Thoracic aorta (tissue), 2 donors: ENCODE measurements at places on chromosomes 3 and 15. TPM values are rescaled to one million over a fixed set of nuclear protein-coding genes. Genes with fewer than 3 reads are reported as not detected.

DNA sequence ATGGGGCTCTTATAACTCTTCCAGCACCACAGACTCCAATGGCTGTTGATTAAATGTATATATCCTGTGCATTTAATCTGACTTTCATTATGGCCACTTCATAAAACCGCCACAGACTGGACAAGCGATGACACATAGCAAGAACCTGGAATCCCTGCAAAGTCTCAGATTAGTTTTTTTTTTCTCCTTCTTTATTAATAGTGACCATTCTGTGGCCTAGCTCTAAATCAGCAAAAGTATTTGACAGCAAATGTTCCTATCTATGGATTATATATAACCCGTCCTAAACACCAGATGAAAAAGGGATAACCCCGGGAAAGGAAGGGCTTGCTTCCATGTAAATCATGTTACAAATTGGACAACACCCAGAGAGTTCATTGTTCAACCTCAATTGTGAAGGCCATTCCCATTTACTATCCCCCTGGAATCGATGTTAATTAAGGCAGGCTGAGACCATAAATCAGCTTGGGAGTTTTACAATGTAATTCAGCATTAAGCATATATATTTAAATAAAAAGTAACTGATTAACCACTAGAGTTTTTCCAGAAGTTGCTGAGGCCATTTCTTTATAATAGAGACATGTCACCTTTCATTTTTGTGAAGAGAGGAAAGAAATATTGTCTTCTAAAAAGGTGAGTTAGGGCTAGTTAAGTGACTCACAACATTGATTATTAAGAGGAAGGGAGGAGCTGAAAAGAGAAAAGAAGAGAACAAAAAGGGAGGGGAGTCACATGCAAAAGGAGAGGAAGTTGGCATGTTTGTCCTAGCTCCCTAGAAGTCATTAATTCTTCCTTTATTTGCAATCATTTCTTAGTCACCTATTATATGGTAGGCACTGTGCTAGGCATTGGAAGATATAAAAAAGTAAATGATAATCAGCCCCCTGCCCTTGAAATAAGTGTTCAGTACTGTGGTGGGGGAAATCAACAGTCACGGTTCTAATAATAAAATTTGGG is 26.2 kb downstream of the ALDH1A2 start:
- no peak overlapping the region for H3K4me3 ChIP-seq
- no peaks in the 10 kb centered on the region for H3K4me1 ChIP-seq
- no peaks in the 10 kb centered on the region for H3K36me3 ChIP-seq
- no peaks in the 10 kb centered on the region for H3K27me3 ChIP-seq
- no peak for DNase-seq
- H3K27ac ChIP-seq, result no peak overlapping the region

DNA sequence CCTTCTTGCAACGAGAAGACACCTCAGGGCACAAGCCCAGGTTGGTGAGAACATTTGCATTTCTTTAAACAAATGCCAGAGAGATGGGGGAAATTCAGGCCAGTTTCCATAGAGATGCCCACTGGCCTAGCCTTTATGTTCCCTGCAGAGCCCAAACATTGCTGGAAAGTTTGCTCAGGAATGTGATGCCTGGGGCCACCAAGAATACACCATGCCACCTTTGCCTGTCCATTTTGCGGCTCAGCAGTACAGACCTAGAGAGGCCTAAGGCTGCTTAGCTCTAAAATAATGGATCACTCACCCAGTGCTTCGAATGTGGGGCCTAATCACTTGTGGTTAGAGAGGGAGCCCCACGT is 210.0 kb downstream of the RPLP1 start:
- no peak for DNase-seq
- H3K27ac ChIP-seq, result no peak overlapping the region
- no peaks in the 10 kb centered on the region for H3K27me3 ChIP-seq
- H3K36me3 ChIP-seq, result no peaks in the 10 kb centered on the region
- H3K4me3 ChIP-seq, result no peak overlapping the region

GRCh38 chr3:140276703-140277102 is 341.7 kb downstream of the CLSTN2 start:
- no peak for DNase-seq

DNA sequence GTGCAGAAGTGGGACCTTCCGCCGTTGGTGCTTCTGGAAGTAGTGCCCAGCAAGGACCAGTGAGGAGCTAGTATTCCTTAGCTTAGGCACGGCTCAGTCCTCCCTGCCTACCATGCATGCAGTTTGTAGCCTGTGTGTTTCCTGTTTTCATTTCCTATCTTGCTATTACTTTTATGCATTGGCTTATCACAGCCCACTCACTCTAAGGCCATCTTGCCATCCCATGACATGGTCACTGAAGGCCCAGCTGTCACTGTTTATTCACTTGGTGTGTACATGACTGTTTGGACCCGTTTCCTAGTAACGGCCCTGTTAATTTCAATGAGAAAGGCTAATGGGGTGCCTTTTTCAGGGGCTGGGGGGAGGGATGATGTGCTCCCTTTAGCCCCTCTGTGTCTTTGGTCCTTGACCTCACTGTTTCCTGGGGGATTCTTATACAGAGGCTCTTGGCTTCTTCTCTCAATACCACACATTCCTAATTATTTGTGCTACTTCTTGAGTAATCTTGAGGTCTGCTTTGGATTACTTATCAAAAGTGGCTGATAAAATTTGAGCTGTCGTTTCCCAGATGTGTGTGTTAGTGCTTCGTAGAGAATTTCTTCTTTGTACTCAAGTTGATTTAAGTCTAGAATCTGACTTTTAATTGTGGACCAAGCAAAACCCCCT is 24.5 kb upstream of the TRAK1 start:
- peaks cover 43% of the 10 kb centered on the region for H3K4me1 ChIP-seq
- peak overlapping the region; percentile 28 for H3K4me3 ChIP-seq
- no peak for DNase-seq
- H3K36me3 ChIP-seq, result no peaks in the 10 kb centered on the region

DNA sequence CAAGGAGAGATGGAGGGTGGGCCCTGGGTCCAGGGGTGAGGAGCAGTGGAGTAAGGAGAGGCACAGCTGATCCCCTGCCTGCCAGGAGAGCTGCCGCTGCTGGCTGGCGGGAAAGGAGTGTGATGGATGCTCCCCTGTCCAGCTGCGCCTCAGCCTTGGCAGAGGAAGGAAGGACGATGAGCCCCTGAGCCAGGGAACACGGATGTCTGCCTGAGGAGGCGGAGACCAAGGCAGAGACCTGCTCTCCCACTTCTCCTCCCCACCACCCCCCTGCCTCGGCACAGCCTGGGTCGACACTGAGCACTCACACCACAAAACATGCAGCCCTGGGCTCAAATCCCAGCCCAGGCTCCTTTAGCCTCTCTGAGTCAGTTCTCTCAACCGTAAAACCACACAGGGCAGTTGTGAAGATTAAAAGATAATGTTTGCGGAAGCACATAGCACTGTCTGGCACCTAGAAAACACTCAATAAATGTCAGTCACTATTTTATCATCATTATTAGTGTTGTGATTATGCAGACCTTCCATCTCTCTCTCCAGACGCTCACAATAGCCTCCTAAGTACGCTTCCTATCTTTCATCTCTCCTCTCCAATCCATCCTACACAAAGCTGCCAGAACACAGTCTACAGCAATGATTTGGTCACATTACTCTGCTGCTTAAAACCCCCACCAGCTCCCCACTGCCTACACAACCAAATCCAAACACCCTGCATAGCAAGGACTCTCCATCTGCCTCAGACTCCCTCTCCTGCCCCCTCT is 52.2 kb downstream of the SEMA5B start:
- H3K27ac ChIP-seq, result peak overlapping the region; percentile 75
- H3K4me3 ChIP-seq, result no peak overlapping the region
- DNase-seq, result no peak
- H3K27me3 ChIP-seq, result no peaks in the 10 kb centered on the region
- H3K36me3 ChIP-seq, result no peaks in the 10 kb centered on the region

DNA sequence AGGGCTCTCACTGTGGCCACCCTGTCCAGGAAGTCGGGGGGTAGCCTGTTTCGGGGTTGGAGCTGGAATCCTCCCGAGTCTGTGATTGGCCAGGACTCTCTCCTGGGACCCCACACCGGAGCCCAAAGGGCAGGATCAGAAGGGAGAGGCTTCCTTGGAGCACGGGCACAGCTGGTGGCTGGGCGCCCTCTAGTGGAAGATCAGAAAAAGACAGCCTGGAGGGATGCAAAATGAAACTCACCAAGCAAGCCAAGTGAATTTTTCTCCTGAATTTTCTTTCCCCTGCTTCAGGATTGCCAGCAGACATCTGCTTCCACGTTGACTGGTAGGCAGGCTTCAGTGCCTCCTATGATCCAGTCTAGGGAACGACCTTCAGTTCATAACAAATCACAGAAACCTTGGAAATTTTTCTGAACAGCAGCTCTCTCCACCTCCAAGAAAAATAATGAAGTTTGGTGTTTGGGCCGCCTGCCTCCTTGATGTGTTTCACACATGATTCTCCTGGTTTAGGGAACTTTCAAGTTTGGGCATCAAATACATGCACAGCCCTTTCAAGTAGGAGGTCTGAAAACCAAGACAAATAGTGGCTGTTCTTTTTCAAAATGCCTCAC is 224.6 kb downstream of the VPS13C start:
- H3K27ac ChIP-seq, result peak overlapping the region; percentile 8
- H3K4me1 ChIP-seq, result peaks cover 13% of the 10 kb centered on the region
- no peaks in the 10 kb centered on the region for H3K27me3 ChIP-seq
- H3K36me3 ChIP-seq, result no peaks in the 10 kb centered on the region

The ZDHHC3 gene
- 70.8 TPM for total RNA-seq

DNA sequence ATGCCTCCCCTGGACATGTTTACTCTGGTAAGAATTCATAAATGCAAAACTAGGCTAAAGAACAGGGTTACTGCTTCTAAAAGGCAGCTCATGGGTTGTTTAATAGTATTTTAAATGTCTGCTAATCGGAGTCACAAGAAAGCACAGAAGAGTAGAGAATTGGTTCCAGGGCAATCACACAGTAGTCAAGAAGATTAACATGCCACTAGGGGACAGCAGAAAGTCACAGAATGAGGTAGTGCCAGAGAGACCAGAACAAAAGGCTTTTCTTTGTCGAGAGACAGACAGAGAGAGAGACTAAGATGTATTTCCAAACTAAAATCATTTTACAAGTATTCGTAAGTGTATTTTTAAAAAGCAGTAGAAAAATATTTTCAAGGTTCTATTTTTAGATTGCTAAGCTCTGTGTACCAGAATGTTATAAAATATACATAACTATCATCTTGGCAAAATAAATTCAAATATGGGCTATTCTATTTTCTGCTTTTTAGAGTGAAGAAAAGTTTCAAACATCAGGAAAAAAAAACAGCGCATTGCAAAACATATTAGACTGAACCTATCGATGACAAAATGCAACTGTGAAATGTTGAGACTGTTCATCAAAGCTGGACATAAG is 78.3 kb upstream of the CDIN1 start:
- H3K4me1 ChIP-seq, result peaks cover 35% of the 10 kb centered on the region
- DNase-seq, result no peak
- no peaks in the 10 kb centered on the region for H3K27me3 ChIP-seq
- no peak overlapping the region for H3K27ac ChIP-seq

- H3K4me1 ChIP-seq, result peaks cover 18% of the 10 kb centered on the region
- H3K27ac ChIP-seq, result no peak overlapping the region
- H3K27me3 ChIP-seq, result no peaks in the 10 kb centered on the region
- DNase-seq, result no peak
Measured at GRCh38 chr3:7630925-7631324, 770.0 kb downstream of the GRM7 start.

The CAND2 gene
- total RNA-seq, result 44.6 TPM

DNA sequence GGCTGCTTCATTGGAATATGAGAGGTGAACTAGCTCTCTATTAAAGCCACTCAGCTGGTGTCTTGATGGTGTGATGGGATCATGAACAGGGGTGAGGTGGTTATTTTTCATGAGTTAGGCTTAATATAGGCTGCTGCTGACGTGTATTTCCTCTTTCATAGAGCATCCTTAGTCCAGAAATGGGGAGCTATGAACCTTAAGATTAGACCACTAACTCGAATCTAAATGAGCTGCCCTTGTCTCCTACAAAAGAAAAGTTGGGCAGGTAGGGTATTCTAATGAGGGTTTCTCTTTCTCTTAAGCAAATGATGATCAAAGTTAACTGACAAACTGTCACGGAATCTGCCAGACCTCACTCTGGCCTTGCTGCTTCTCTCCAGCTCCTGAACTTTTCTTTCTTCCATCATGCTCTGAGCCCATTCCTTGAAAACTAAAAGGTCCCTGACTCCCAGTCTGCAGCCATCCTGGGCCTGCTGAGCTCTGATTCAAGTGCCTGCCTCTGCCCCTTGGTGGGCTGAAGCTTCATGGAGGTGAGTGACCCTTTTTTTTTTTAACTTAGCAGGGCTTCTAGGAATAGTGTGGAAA is at the start of gene TRIM69:
Gene TRIM69, plus strand, starts transcription at position 348 of the 585 bp plus-strand sequence. Its CDS starts 177 bp downstream, at position 525.
- H3K4me3 ChIP-seq, result peak within 1 kb of the TSS; percentile 55
- peaks cover 16% of the 10 kb centered on the region for H3K4me1 ChIP-seq
- no peaks in the 10 kb centered on the region for H3K27me3 ChIP-seq
- no peak for DNase-seq
- no peaks in the 10 kb centered on the region for H3K36me3 ChIP-seq

The GATM gene
- total RNA-seq, result 27.6 TPM

GRCh38 chr15:39588531-39589192 is 7.8 kb downstream of the THBS1 start:
- no peaks in the 10 kb centered on the region for H3K27me3 ChIP-seq
- DNase-seq, result no peak
- peaks cover 14% of the 10 kb centered on the region for H3K36me3 ChIP-seq
- no peaks in the 10 kb centered on the region for H3K4me1 ChIP-seq
- no peak overlapping the region for H3K4me3 ChIP-seq

GRCh38 chr3:3589715-3590130 is 209.5 kb upstream of the LRRN1 start:
- H3K27me3 ChIP-seq, result no peaks in the 10 kb centered on the region
- no peak overlapping the region for H3K27ac ChIP-seq
- no peak overlapping the region for H3K4me3 ChIP-seq
- H3K4me1 ChIP-seq, result peaks cover 6% of the 10 kb centered on the region
- no peaks in the 10 kb centered on the region for H3K36me3 ChIP-seq
- DNase-seq, result no peak

The TRPM7 gene
- 61.7 TPM for total RNA-seq

GRCh38 chr15:60853109-60853508 is 374.2 kb upstream of the ICE2 start:
- H3K27ac ChIP-seq, result no peak overlapping the region
- H3K27me3 ChIP-seq, result no peaks in the 10 kb centered on the region
- H3K36me3 ChIP-seq, result no peaks in the 10 kb centered on the region
- no peak overlapping the region for H3K4me3 ChIP-seq
- no peak for DNase-seq

DNA sequence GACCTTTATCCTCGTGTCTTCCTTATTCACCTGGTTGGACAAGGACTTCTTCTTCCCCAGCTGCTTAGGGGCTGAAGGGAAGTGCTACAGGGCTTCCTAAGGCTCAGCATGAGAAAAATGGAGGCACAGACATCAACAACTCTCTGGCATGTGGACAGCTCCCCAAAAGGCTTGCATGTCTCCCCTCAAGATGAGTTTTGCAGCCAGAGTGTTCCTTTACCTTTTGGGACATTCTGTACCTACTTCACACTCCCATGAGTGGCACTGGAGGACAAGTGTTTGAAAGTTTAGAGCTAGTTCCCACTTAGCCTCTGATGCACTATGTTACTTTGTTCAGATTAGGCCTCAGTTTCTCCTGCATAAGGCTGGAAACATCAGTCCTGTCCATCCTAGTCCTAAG is 77.1 kb upstream of the HACD2 start:
- H3K27me3 ChIP-seq, result no peaks in the 10 kb centered on the region
- no peak overlapping the region for H3K4me3 ChIP-seq
- peak overlapping the region; percentile 98 for H3K27ac ChIP-seq
- DNase-seq, result no peak
- peaks cover 35% of the 10 kb centered on the region for H3K36me3 ChIP-seq

The SNTN gene
- not detected for total RNA-seq
